ENCODE measurements at places on chromosomes 1 and 21.

DNA sequence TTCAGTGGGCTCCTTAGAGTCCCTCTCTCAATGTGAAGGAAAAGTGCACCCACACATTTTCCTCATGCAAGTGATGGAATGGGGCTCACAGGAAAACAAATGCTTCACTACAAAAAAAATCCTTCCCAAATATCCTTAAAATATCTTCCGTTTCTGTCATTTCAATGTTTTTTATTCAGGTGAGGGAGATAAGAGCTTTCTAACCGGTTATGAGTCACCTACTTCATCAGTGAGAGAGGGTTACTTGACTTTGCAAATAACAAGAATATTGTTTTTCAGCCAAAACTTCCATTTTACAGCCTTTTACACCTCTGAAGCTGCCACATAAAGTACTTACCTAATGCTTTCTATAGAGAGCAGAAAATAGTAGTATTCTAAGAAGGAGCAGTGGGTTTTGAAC, 98.3 kb upstream of the CD55 start:
- peak; percentile 56 for DNase-seq

- DNase-seq: no peak
Measured at GRCh38 chr1:11188381-11188780, 774 bp upstream of the ANGPTL7 start.

GRCh38 chr1:32897082-32898049, 3.8 kb downstream of the TMEM54 start:
- peak; percentile 86 for DNase-seq

- no peak for DNase-seq
Measured at GRCh38 chr21:41923631-41924367, 30.0 kb downstream of the C2CD2 start.

- no peak for DNase-seq
Measured at GRCh38 chr21:36730291-36731281, 31.7 kb downstream of the SIM2 start.

GRCh38 chr1:190144650-190145049, 333.0 kb downstream of the BRINP3 start:
- no peak for DNase-seq

DNA sequence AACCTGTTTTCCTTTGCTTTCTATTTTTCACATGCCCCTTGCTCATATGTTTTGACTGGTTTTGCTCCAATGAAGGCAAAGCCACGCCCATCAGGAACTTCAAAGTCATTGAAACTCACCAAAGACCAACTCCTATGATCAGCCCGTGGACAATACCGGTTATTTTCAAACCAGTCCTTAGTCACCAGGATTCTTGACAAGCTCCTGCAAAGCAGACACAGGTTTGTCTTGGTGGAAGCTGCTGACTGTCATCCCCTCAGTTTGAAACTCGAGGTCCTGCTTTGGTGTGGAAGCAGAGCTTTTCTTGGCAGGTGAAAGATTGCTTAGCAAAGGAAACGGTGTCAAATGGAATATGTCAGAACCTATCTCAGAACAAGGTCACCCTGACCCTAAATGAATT, 384.7 kb upstream of the CXADR start:
- no peak for DNase-seq

DNA sequence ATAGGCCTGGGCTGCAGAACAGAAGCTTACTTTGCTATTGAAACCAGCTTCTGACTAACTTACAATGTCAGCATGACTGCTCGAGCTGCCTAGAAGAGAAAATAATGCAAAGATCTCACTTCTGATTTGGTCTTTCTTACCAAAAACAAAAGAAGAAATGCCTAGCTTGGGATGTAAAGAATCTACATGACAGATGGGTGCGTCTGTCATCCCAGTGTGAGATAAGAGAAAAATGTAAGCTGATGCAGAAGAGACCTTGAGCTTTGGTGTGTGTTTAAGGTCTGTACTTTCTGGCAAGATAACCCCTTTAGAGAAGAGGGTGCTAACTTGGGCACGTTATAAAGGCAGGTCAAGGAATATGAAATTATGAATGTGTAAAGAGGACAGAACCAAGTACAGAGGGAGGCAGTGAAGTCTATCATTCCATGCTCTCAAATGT, 3.6 kb downstream of the FAM20B start:
- no peak for DNase-seq

DNA sequence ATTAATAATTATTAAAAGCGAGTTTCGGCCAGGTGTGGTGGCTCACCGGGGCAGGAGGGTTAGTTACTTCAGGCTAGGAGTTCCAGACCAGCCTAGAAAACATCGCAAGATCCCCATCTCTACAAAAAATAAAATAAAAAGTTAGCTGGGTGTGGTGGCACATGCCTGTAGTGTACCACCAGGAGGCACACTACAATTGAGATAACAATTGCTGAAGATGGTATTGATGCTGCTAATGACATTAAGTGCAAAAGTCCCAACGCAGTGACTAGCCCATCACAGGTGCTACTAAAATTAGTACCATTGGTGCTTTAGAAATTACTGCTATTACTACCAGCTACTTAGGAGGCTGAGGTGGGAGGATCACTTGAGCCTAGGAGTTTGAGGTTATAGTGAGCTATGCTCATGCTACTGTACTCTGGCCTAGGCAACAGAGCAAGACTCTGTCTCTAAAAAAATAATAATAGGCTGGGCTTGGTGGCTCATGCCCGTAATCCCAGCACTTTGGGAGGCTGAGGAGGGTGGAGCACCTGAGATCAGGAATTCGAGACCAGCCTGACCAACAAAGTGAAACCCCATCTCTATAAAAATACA, 156.6 kb downstream of the GREM2 start:
- peak; percentile 12 for DNase-seq

- DNase-seq: no peak
Measured at GRCh38 chr1:218479436-218480115, 134.4 kb downstream of the TGFB2 start.

- DNase-seq: no peak
Measured at GRCh38 chr1:180641662-180642061, 9.8 kb downstream of the XPR1 start.

DNA sequence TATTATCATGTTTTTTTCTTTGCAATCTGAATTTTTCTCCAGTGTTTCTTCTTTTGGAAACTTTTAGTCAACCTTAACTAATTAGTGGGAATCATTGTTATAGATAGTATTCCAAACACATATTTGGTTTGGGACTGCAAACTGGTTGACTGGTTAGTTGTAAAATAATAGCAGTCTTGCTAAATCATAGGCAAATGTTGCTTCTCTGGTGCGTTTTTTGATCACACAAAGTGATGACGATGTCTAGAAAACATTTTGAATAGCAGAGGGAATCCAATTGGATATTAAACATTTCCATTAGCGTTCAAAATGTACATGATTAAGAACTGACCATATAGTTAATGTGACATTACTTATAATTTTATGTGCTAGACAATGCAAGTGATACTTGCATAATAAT, 4.5 kb downstream of the DNAJB4 start:
- no peak for DNase-seq

- no peak for DNase-seq
Measured at GRCh38 chr21:45276596-45276995, 11.1 kb downstream of the POFUT2 start.

- no peak for DNase-seq
Measured at GRCh38 chr1:163427279-163427678, 105.5 kb downstream of the NUF2 start.

DNA sequence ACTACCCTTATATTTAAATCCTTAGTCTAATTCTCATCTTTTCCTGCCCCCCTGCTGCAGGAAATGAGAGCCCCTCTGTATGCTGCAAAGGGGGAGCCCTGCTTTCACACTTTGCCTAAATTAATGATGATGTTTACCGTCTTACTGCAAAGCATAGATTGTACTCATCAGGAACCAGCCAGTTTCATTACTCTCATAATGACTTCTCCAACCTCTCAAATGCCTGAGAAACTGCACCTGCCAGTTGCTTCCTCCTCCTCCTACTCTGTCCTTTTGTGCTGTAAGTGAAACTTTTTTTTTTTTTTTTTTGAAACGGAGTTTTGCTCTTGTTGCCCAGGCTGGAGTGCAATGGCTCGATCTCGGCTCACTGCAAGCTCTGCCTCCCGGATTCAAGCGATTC, 101.7 kb downstream of the ADSS2 start:
- DNase-seq: no peak

DNA sequence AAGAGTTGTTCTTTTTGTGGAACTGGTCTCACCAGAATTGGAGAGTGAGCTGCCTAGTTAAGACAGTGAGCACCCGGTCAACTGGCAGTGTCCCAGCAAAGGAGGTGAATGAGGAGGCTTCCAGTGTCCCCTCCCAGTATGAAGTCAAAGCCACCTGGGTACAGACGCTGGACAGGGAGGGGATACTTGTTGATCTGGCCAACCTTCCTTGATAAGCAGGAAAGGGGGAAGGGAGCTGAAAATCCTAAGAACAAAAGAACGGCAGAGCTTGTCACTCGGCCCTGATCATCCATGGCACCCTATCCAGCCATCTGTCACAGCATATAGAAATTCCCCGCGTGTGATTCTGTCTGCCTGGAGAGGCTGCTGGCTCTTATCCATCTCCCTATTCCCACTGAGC, 91.5 kb downstream of the SSBP3 start:
- no peak for DNase-seq

GRCh38 chr1:203600782-203601513, 25.7 kb upstream of the ATP2B4 start:
- no peak for DNase-seq

- no peak for DNase-seq
Measured at GRCh38 chr21:30083225-30083945, 83.2 kb downstream of the CLDN17 start.

- peak; percentile 93 for DNase-seq
Measured at GRCh38 chr1:186500804-186501203, 39.9 kb upstream of the PDC start.

- DNase-seq: peak; percentile 30
Measured at GRCh38 chr1:36516372-36517010, 33.8 kb upstream of the CSF3R start.
